ENCODE measurements at places on chromosomes 11 and 22. TPM values are rescaled to one million over a fixed set of nuclear protein-coding genes. Genes with fewer than 3 reads are reported as not detected.
A peak's percentile ranks its signal among the peaks of the same experiment; 100 is the strongest.

DNA sequence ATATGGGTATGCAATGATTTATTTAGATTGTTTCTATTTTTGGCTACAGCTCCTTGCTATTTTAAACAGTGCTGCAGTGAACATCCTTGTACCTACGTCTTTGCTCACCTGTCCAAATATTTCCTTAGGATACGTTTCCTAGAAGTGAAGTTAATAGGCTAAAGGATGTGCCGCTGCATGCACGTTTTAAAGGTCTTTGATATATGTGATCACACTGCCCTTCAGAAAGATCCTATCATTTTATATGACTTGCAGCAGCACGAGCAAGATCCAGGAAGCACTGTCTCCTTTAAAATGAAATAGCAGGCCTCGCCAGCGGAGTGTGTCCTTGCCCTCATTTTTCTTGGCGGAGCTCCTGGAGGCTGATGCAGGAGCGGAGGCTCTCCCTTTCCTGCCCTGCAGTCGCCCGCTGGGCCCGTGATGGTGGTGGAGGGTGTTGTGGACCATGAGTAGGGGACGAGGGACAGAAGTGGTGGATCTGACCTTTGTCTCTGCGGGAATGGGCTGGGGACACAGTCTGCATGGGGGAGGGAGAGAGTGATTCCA, 19.4 kb downstream of the RPS6KA4 start:
- DNase-seq = no peak

- peak; percentile 40 for DNase-seq
Observed at GRCh38 chr11:60485987-60486386, 6.6 kb upstream of the MS4A12 start.

The GSTT2B gene
- not detected for total RNA-seq

DNA sequence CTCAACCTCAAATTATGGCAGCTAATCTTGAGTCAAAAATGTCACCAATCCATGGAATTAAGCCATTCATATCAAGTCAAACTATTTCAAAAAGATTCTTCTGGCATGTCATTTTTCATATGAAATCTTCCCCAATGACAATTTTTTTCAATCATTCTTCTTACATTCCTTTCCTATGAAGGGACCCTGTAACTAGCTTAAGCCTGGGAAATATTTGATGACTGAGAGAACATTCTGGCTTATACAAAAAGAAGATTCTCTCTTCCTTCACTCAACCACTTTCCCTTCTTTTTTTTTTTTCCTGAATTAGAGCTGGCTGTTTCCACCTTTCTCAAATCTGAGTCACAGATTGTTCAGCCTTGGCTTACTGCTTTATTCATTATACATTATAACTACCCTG, 903.7 kb downstream of the FAM181B start:
- no peak for DNase-seq

The KRTAP5-5 gene
- not detected for total RNA-seq

DNA sequence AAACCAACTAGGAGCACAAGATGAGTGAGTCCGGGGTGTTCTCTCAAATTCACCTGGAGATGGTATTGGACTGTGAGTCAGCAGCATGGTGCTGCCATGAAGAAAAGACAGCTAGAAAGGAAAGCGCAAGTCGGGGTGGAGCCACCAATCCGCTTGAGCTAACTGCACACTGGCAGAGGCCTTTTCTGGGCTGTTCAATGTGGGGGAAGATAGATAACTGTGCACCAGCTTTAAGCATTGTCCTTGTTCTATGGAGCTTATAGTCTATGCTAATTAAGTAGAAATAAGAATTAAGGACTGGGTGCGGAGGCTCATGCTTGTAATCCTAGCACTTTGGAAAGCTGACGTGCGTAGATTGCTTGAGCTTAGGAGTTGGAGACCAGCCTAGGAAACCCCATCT, 21.9 kb upstream of the SORL1-AS1 start:
- no peak for DNase-seq

The F2 gene
- not detected for total RNA-seq

The IRAG1 gene
- not detected for total RNA-seq

The TUB gene
- total RNA-seq = not detected

The RASSF10 gene
- not detected for total RNA-seq

The KRTAP5-11 gene
- not detected for total RNA-seq

DNA sequence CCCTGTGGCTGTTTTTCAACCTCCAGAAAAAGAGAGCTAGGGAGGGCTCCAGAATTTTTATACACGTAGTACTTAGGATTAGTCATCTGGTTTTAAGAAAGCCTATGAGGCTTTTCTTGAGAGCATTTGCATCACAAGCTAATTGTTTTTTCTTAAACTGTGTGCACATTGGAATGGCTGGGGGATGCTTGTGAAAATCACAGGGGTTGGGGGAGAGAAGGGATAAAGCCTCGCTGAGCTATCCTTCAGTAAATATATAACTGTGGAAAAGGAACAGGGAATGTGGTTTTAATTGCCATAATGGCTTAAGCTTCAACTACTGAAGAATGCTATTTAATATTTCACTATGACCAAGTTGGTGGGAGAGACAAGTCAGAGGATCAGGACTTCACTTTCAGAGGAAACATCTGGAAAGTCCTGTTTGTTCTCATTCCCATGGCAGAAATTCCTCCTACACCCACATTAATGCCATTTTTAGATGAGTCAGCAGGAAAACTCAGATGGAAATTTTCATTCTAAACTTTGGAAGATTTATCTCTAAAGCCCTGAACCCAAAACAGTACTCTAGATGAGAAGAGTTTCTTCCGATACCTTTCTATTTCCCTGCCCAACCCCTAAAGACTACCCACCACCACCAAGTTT, 591.3 kb downstream of the LRRC4C start:
- DNase-seq = no peak

The EHD1 gene
- total RNA-seq = 357 TPM

The NLRP6 gene
- 0.46 TPM for total RNA-seq

DNA sequence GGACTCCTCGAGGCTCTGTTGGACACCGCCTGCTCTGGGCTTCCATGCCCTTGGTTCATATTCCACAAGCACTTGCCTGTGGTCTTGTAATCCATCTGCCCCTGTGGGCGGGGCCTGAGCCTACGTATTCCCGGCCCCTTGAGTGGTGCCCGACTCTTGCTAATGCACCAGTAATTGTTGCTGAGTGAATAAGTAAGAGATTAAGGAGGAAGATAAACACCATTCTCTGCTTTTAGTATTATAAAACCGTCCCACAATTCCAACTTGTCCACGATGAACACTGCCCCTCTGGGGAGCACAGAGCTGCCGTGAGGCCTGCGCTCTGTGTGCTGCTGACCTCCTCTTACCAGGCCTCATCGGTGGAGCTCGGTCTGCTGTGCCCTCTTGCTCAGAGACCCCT, 50.3 kb downstream of the MICAL2 start:
- no peak for DNase-seq

DNA sequence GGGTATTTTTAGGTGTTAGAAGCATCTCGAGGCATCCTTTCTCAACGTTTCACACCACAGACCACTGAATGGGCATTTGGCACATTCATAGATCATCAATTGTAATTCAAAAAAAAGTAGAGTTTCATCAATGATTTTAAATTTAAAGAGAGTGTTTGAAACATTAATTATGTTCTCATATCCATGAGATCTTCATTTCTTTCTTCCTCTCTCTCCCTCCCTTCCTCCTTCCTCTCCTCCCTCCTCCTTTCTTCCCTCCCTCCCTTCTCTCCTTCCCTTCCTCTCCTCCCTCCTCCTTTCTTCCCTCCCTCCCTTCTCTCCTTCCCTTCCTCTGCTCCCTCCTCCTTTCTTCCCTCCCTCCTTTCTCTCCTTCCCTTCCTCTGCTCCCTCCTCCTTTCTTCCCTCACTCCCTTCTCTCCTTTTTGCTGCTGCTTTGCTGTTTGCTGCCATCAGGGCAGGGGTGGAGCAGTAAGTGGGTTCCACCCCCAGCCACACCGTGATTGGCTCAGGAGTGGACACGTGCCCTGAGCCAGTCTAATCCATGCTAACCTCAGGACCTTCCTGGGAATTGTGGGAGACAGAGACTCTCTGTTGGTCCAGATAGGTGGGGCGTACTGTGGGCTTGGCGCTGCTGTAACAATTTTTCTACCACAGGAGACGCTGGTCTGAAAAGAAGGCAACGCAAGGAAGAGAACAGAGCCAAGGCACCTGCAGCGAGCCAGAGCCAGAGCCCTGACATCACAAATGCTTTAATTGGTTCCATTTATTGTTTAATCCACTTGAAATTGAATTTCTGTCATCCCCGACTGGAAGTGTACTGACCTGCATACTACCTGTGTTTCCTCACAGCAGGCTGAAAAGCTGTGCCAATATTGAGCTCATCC, 33.7 kb upstream of the APOBEC3A start:
- no peak for DNase-seq

The OR51S1 gene
- total RNA-seq = not detected

GRCh38 chr11:3709977-3710376, 38.8 kb upstream of the CHRNA10 start:
- no peak for DNase-seq

DNA sequence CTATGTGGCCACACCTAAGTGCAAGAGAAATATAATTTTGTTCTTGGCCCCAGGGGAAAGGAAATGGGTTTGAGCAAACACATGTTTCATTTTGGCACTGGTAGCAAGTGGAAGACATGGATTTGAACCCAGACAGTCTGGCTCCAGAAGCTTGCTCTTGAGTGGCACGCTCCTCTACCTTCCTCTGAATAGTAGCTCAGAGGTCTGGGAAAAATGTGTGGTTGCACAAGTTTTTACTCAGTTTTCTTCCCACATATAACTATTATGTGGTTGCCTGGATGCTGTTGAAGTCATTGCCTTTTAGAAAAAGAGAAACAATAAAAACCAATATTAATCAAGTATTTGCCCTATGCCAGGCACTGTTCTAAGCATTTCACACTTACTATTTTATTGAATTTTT, 16.3 kb downstream of the PARVA start:
- no peak for DNase-seq

The PHETA2 gene
- total RNA-seq = 2.7 TPM

GRCh38 chr11:104570078-104570701, 328.1 kb downstream of the CASP12 start:
- DNase-seq = no peak

- DNase-seq = no peak
Observed at GRCh38 chr11:44332665-44333064, 22.7 kb upstream of the ALX4 start.

- no peak for DNase-seq
Observed at GRCh38 chr11:86447763-86448480, 73.2 kb downstream of the CCDC81 start.

DNA sequence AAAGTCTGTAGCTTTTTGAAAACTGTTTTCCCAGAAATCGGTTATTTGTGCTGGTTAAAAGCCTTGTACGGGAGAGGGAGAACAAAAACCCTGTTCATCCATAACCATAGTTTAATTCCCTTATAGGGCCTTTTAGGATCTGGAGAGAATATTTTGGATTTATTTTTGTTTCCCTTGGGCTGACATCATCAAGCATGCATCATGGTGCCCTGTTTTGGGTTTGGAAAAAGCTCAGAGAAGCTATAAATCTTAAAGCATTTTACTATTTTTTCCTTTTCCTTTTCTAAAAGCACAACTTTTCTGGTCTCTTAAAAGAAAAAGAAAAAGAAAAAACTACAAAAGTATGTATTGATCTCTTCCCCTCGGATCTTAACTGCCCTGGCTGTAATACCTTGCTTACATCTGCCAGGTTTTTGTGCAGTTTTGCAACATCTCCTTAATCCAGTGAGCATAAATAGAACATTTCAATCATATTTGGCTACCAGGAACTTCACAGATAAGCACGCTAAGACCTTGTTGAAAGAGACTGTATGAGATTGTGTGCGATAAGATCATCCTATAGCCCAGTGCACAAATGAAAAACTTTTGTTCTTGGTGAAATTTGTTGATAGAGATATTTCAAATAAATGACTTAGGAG, 88.0 kb downstream of the ZBTB16 start:
- no peak for DNase-seq

DNA sequence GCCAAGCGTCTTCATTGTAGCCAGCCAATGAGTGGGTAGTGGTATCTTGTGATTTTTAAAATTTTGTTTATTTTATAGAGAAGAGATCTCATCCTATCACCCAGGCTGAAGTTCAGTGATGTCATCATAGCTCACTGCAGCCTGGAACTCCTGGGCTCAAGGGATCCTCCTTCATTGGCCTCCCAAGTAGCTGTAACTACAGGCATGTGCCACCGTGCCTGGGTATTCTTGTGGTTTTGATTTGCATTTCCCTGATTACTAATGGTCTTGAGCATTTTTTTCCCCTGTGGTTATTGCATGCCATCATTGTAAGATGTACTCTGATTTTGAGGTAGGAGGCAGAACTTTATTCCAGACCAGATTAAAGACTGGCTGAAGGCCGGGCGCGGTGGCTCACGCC, 2.4 kb upstream of the DENND6B start:
- DNase-seq = no peak

DNA sequence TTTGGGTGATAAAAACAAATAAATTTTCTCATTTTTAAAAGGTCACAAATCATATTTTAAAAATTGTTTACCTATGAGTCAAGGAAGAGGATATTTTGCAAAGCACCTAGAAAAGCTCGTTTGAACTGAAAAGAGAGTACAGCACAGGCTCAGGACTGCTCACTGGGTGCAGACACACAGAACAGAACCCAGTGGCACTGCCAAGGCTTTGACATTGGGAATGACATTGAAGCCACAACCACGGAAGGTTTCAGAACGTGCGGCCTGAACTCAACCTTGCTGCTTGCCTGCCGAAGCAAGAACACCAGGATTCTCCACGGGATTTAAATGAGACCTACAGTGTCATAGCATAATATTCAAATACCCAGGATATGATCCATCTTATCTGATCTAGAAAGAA, 597.1 kb upstream of the B3GAT1 start:
- DNase-seq = no peak

All from activated B cell treated with CpG ODN at 0.5 μM for 24 hours (primary cell).